GM06990 (cell line): ENCODE measurements at places on chromosomes 1 and 21.

DNA sequence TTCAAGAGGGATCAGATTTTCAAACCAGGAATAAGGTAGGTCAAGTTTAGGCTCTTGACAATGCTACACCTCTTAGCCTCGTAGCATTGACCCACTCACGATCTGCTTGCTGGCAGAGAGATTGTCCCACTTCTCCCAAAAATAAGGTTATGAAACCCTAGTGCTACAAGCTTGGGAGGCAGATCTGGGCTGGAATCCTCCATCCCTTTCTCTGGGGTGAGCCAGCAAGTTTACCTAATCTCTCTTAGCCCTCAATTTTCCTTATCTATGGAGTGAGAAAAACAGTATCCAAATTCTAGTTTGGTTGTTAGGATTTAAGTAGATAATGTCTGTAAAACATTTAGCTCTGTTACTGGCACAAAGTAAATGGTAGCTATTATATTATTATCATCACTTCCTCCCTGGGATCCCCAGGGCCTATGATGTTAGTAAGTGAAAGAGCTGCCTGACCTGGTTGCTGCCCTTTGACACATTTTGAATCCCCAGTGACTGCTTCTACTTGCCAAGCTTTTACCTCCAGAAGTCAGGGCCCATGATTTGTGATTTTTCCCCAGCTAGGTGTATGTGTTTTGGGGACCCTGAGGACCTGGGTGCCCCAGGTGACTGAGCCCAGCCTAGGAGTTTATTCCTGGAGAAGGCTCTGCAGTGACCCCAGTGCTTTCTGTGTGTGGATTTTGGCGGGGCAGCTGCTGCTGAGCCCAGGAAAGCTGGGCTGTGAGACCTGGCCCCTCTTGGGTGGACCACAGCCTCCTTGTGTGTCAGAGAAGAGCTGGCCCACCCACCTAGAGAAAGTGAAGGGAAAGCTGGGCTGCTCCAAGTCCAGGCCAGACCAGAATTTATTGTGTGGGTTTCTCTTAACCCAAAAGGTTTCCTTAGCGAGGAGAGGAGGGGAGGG lies 48.2 kb upstream of the VANGL1 start:
- no peak for DNase-seq

GRCh38 chr21:42544544-42544943 lies 30.9 kb downstream of the SLC37A1 start:
- no peak for DNase-seq

DNA sequence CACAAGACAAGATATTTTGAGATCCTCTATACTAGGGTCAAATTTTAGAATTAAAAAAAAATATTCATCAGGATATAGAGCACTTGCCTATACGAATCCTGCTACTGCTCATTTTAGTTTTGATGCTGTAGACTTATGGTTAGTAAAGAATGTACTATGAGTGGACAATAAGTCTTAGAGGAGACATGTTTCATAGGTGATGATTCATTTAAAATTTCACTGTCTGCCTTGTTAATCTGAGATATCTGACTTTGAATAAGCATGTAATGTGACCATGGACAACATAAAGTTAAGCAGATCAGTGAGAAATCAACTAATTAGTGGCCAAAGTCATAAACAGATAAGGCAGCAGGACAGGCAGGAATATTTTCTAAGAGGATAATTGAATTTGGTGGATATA lies 106.8 kb upstream of the HP1BP3 start:
- DNase-seq: no peak

- no peak for DNase-seq
Measured at GRCh38 chr1:51282605-51283004, 46.5 kb downstream of the RNF11 start.

GRCh38 chr1:221809091-221810029 lies 67.5 kb upstream of the DUSP10 start:
- DNase-seq: no peak

DNA sequence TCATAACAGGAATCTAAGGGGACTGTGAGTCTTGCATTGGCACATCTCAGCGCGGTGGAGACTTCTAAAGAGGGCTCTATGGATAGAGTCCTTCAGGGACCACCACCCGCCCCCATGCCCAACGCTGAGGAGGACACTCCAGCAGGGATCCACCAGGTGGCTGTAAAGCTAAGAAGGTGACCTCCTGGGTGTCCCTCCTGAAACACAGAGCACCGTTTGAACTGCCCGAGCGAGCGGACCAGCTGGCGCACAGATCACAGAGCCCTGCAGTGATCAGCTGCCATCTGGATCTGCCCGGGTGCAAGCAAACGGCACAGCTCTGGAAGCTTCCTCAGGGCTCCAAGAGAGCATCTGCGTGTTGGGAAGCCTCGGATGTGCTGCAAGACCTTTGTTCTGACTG lies 51.3 kb upstream of the LYST start:
- DNase-seq: no peak

GRCh38 chr1:14113271-14113670 lies 413.3 kb downstream of the PRDM2 start:
- no peak for DNase-seq

DNA sequence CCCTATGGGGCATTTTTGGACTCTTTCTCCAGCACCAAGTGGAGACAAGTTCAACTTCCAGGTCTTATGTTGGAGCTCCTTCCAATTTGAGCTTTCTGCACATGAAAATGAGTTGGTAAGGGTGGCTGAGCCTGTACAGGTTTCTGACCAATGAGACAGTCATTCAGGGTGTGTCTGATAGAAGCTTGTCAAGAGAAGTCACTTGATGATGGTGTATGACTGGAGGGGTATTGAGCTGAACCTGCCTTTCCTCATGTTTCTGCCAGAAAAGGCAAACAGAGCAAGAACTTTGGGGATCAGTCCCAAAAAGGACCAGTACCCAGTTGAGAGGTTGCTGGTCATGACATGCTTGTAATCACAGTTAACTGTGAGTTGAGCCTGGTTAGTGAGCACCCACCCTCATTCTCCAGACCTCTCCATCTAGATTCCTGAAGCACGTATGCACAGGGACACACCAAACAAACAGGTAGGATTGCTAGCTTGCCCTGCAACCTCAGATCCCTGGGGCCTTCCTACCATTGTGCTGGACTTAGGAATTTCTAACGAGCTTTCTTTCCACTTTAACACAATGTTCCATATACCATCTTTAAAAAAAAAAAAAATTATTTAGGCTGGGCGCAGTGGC lies 26.6 kb downstream of the FAM89A start:
- DNase-seq: no peak

DNA sequence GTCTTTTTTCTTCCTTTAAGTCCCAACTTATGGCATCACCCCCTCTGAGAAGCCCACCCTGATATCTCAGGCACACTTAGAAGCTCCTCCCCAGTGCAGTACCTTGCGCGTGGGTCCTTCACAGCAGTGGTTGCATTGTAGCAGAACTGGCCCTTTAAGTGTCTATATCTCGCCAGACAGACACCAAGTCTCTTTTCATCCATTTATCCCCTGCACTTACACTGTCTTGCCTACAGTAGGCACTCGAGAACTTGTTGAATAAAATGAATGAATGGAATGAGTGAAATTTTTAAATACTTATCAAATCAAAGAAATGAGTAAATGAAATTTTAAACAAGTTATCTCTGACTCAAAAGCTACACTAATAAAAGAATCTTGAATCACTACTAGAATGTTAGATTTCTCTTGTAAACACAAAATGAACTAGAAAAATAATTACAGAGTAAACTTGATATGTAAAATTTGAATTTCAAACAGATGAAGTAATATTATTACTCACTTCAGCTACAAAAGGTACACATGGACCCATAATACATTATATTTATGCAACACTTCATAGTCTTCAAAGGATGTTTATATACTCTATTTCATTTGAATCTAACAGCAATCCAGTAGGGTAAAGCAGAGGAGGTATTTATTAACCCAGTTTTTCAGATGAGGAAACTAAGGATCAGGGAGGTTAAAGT lies 54.7 kb upstream of the MAN1A2 start:
- DNase-seq: peak; percentile 18

DNA sequence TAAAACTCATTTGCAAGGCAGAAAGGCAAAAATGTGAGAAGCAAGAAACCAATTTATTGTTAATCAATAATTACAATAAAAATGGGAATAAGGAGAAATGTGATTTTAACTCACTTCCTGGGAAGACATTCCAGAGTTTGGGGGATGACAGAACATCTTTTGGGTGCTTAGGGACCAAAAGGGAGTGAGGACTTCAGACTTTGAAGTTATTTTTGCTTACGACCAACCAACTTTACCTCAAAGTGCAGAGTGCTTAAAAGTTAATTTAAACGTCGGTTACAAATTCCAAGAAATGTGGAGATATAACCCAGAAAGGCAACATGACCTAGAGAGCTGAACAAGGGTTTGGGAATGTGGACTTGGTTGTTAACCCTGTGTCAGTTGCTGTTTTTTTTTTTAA lies 234.5 kb upstream of the C1orf105 start:
- DNase-seq: no peak

GRCh38 chr1:185674201-185674600 lies 60.0 kb upstream of the HMCN1 start:
- no peak for DNase-seq

- DNase-seq: no peak
Measured at GRCh38 chr21:45421071-45421845, 16.3 kb downstream of the COL18A1 start.

GRCh38 chr1:11592752-11593151 lies 61.5 kb downstream of the FBXO2 start:
- DNase-seq: no peak

DNA sequence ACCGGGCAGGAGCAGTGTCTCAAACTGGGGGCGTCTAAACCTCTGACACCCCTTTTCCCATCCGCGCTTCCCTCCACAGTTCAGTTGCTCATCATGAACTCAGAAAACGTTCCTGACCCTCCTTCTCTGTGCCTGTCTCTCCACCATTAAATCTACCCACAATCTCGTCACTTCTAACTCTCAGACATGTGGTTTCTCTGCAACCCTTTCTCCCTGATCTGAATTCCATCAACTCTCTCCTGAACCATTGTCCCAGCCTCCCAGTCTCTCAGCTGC lies 3.8 kb downstream of the TTC34 start:
- no peak for DNase-seq

- DNase-seq: no peak
Measured at GRCh38 chr1:114509596-114510273, 1.3 kb downstream of the TRIM33 start.

DNA sequence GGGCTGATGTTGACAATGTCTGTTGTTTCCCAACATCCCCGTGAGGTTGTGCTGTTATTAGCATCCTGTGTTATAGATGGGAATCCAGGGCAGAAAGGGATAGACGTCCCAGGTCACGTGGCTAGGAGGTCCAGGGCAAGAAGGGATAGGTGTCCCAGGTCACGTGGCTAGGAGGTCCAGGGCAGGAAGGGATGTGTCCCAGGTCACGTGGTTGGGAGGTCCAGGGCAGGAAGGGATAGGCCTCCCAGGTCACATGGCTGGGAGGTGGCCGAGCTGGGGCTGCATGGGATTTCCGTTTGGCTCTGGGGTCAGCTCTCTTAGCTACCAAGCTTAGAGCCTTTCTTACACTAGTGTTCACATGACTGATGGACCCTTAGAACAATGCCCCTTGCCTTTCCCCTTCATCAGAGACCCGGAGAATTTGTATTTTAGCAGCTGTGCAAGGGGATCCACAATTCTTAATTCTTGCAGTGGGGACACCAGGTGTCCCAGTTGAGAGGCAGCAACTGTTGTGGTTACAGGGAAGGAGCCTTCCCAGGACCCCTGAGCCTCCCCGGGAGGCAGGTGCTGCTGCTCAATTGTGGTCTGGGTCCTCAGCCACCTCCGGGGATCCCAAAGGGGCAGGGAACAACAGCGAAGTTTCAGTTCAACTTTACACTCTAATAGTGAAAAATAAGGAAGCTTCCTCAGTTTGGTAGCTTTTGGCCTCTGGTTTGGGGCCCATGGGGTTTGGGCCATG lies 69.2 kb downstream of the UMODL1 start:
- no peak for DNase-seq

- no peak for DNase-seq
Measured at GRCh38 chr1:39946216-39946615, 8.7 kb upstream of the MFSD2A start.

DNA sequence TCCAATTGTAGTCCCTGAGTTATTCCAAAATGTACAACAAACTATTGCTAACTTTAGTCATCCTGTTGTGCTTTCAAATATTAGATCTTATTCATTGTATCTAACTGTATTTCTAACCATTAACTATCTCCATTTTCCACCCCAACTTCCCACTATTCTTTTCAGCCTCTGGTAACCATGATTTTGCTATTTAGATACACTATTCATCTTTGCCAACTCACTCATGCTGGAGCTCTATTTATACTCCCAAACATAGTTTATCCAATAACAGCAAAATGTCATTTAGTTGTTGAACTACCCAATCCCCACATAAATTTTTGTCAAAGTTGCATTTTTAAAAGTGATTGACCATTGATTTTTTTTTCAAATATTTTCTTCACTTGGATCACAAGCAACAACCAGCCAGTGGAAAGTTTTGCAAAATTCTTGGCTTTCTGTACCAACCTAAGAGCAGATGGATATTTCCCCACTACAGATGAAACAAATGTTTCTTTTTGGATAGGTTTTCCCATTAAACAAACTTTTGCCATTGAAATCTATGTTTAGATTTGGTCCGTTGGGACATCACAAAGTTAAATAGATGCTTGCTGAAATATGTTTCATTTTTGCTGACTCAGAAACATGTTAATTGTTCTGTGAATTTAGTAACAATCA lies 866.0 kb downstream of the LTN1 start:
- DNase-seq: no peak

- DNase-seq: no peak
Measured at GRCh38 chr21:29193072-29193471, 62.6 kb downstream of the MAP3K7CL start.

DNA sequence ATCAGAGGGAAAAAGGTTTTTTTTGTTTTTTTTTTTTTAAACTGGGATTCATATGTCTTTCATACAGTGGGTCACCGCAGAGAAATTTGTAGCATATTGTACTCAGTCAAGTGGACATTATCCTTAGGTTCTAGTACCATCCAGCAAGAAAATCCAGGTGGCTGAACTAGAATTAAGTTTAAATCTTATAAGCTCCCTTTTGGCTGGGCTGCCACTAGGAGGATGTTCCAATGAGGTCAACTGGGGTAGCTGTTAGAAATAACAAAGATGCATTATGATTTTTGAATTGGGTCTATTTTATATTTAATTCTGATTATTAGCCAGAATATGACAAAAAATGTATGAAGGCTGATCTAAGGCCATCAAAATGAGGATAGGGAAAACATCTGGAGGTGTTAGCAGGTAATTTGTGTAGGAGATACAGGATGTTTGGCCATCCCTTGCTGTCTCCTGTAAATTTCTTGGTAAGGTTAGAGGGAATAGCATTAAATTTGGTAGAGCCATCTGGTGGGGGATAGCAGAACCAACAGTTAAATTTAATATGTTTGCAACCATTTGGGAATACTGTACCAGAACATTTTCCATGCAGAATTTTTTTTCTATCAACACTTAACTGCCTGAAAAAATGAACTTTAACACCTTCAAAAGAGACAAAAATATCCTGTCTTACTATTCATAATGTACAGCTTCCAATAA lies 568.5 kb upstream of the B3GALT2 start:
- no peak for DNase-seq

GRCh38 chr1:14350197-14350596 lies 248.3 kb upstream of the KAZN start:
- DNase-seq: no peak

DNA sequence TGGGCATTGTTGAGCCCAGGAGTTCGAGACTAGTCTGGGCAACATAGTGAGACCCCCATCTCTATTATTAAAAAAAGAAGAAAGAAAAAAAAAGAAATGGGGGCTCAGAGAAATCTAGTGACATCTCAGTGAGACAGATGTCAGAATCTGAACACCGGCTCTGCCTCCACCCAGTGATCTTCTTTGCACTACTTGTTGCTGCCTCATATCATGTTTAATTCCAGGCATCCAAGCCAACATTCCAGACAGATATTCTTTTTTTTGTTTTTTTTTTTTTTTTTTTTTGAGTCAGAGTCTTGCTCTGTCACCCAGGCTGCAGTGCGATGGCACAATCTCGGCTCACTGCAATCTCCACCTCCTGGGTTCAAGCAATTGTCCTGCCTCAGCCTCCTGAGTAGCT lies 5.0 kb upstream of the ARL8A start:
- DNase-seq: no peak
